ENCODE measurements at places on chromosomes 2 and 18.

DNA sequence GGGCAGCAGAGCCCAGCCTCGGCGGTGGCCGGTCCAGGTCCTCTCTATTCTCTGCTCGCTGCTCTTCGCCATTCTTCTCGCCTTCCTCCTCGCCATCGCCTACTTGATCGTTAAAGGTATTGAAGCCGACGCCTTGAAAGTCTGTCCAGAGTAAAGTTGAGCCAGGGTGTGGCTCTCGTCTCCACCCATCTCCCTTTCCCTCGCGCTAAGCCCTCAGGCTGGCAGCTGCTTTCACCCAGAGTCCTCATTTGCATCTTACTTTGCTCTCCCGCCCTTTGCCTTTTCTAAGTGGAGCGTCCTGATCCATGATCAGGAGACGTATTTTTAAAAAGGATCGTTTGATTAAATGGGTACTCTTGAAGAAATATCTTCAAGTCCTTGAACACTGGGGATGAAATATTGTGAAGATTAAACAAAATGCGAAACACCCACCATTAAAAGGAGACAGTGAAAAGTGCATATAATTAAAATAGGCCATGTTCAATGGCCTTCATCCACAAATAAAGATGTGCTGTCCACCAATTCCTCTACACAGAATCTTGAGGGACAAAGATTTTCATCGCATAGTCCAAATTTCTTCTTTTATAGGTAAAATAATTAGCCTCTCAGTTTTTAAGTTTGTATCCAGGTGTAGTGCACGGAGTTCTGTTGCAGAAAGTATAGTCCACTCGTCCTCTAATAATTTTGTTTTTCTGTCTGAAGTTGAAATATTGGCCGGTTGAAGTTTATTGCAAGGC is 657 bp downstream of the ARL6IP6 start:
- DNase-seq, result peak; percentile 73

DNA sequence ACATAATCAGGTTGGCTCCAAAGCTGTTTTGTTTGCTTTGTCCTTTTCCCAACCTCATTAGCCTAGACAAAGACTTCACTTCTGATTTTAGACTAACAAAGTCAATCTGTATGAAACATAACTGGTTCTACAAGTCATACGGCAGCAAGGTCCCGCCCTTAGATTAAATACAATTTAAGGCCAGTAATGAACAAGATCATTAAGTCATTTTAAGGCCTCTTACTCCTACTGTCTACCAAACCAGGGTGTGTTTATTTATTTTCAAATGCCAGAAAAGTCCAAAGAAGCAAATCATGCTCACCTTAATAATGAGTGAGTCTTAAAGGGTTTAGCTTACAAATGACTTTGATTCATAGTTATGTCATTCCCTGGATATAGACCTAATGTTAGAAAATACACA is 148.4 kb upstream of the ACVR2A start:
- no peak for DNase-seq

- DNase-seq, result peak; percentile 38
Observed at GRCh38 chr18:32906506-32907310, 133.9 kb upstream of the KLHL14 start.

- no peak for DNase-seq
Observed at GRCh38 chr2:145644820-145645302, 1124.9 kb upstream of the ZEB2 start.

- no peak for DNase-seq
Observed at GRCh38 chr2:168180914-168181313, 66.5 kb downstream of the STK39 start.

- DNase-seq, result no peak
Observed at GRCh38 chr2:151707857-151708256, 26.4 kb downstream of the NEB start.

- no peak for DNase-seq
Observed at GRCh38 chr2:50782543-50782942, 249.4 kb downstream of the NRXN1 start.

- DNase-seq, result no peak
Observed at GRCh38 chr18:40259115-40259835, 1695.8 kb upstream of the PIK3C3 start.

DNA sequence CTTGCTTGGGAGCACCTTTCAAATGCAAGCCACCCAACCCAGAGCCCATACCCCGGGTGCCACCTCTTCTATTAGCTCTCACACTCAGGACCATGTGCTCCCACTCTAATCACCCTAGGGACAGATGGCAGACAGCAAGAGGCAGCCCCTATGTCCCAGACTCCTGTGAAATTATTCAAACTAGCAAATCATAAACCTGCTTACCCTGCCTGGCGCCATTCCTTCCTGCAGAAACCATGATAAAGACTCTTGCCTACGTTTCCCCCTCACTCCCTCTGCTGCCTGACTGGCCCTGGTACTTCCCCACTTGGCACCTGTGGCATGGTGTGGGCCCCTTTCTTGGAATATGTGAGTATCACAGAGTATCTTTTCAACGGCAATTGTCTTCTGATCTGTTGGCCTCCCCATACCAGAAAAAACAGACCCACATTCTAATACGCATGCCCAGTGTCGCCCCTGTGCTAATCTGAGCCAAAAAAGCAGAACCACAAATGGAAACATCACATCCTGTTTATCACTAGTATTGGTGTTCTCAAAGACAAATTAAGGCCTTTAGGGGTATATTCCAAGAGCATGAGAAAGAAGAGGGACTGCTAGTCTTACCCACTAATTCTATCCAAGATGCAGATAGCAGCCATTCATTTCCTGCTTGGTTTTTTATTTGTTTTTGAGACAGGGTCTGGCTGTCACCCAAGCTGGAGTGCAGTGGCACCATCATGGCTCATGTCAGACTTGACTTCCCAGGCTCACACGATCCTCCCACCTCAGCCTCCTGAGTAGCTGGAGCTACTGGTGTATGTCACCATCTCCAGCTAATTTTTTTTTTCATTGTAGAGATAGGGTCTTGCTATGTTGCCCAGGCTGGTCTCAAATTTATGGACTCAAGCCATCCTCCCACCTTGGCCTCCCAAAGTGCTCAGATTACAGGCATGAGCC is 44.1 kb upstream of the TTC39C start:
- DNase-seq, result no peak

GRCh38 chr18:74519320-74520095 is 14.8 kb upstream of the CNDP1 start:
- DNase-seq, result no peak

DNA sequence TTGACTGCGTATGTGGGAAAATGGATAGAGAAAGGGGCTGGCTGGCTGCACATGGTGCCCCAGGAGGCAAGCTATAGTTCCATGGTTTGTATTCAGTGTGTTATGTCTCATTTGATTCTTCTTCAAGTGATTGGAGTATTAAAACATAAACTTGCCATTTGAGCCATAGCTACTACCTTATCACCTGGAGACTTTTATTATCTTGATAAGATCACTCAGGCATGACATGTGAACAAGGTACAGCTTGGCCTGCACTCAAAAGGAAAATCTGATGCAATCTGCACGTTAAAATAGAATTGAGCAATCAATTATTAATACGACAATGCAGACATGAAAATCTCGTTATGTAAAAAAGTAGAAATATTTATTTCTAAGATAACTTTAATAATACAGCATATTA is 116.9 kb downstream of the RND3 start:
- DNase-seq, result no peak

DNA sequence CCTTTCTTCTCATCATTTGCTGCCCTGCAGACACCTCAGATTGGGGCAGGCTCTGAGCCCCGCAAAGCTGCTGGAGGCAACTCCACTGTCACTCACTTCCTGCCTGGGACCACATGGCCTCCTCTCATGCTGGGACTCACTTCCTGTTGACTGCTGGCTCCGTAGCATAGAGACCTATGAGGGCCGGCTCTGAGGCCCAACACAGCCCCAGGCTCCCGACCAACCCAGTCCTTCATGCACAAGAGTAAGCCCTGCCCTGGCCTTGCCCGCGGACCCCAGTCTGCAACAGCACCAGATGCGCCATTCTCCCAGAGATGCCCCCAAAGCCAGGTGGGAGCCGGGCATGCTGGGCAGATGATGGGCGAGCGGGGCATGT is 55.7 kb downstream of the DNMT3A start:
- no peak for DNase-seq

DNA sequence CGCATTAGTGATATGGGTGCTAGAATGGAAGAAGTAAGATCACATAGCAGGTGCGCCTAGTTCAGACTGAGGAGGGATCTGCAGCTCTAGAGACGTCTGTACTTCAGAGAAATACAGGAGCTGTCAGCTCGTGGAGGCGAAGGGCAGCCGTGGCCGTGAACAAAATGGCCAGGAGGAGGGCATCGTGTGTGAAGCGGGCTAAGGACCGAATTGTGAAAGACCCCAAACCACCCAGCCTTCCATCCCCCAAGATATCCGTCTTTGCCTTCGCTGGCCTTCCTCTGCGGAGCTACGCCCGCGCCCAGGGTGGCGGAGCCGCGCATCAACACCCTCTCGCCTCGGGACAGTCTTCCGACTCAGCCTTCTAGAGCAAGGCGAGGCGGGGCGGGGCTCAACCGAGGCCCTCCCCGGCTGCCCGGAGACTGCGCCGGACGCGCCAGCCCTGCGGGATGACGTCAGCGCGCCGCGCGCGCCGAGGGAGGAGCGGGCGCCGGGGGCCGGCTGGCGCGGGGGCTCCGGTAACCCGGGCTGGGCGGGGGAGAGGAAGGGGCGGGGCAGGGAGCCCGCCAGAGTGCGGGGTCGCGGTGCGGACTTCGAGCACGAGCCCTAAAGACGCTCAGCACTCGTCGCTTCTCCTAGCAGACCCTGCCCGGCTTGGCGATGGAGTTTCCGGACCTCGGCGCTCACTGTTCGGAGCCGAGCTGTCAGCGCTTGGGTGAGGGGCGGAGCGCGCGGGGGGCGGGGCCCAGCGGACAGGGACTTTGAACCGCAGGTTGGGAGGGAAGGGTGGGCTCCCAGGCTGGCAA is at the start of gene ZFAND2B:
TSS of gene ZFAND2B (plus strand) at position 455 of the 806 bp plus-strand sequence. CDS start at position 661, 206 bp downstream.
- DNase-seq, result peak; percentile 96

- no peak for DNase-seq
Observed at GRCh38 chr18:40413160-40413559, 1541.9 kb upstream of the PIK3C3 start.

DNA sequence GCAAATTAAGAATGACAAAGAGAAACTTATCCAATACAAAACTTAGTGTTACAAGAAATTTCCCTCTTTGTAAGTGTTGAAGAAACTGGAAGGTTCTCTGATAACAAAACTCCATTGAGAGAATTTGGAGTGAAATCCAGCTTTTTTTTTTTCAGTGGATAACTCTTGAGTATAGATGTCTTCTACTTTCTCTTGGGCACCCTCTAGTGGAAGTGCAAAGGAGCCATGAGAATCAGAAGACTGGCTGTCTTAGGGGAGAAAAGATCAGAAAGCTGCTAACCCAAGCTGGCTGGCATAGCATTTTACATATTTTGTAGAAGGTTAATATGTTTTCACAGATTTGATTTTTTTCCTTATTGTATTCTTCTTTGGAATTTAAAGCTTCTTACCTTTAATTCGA is 138.8 kb upstream of the SATB2 start:
- DNase-seq, result peak; percentile 8

- DNase-seq, result no peak
Observed at GRCh38 chr18:1013951-1014350, 109.3 kb downstream of the ADCYAP1 start.

- DNase-seq, result no peak
Observed at GRCh38 chr2:225493420-225494099, 94.0 kb downstream of the NYAP2 start.

- DNase-seq, result peak; percentile 55
Observed at GRCh38 chr2:8872821-8873432, 35.5 kb upstream of the KIDINS220 start.

DNA sequence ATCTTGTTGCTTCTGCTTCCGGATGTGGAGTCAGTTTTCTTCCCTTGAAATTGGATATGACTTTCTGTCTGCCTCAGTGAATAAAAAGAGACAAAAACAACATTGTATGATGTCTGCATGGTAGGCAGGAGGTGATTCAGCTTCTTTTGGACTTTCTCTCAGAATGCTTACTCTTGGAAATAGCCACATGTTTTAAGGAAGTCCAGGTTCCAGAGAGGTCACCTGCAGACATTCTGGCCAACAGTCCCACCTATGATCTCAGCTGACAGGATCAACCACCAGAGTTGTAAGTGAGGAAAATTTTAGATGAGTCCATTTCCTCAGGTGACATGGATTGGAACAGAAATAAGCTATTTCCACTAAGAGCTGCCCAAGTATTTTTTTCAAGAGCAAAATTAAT is 508.7 kb upstream of the FAM98A start:
- no peak for DNase-seq

GRCh38 chr2:128369108-128369555 is 50.5 kb upstream of the HS6ST1 start:
- DNase-seq, result no peak

DNA sequence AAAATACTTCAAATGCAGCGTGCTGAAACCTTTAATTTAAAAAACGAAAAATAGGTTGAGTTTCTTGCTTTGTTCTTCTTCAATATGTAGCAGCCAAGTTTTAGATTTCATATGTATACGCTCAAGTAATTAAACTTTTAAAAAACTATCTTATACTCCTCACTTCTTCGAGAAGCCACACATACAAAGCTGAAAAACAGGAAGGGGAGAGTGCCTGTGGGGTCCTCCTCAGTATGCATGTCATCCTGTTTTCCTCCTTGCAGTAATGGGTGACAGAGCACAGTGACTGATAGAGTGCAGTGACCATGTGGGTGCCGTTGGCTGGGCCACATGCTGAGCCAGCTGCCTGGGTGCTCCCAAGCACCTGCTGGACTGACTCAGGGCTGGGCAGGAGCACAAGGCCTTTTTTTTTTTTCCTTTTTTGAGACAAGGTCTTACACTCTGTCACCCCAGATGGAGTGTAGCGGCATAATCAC is 33.3 kb downstream of the UXS1 start:
- DNase-seq, result no peak

- DNase-seq, result no peak
Observed at GRCh38 chr18:55246278-55246677, 287.0 kb upstream of the CCDC68 start.

DNA sequence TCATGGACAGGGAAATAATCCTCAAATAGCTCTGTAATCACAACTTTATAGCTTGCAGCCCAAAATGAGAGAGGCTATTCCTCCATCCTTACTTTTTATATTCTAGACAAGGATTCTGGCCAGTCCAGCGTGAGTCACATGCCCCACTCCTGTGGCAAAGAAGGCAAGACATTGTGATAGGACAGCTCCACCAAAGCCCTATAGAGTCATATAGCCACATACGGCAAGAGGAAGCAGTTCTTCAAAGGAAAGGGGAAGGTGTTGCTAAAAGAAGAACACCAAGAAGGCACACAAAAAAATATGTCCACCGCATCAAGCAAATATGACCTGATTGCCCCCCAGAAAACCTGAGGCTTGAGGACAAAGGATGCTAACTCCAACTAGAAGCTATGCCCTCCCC is 3.4 kb upstream of the GFPT1 start:
- no peak for DNase-seq

DNA sequence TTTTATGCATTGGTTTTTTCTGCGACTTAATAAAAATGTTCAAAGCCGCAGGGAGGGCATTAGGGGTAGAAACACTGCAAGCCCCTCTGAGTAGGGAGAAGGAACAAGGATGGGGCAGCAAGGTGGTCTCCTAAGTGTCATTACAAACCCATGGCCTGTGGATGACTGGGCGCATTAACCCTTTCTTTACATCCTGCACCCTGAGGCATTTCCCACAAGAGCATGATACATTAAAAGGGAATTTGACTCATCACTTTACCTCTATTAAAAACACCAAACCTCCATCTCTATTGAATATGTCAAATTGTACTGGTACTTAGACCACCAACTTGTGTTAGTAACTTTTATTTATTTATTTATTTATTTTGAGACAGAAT is 112.5 kb downstream of the VIT start:
- no peak for DNase-seq
